CD4-positive, alpha-beta T cell treated with Interleukin-2 at 100 ng/mL for 4 hours (primary cell): ENCODE measurements at places on chromosomes 13 and 19.

GRCh38 chr19:2214251-2214650, 21.9 kb downstream of the PLEKHJ1 start:
- no peak for DNase-seq

GRCh38 chr13:77409412-77409811, 82.5 kb upstream of the MYCBP2 start:
- no peak for DNase-seq

DNA sequence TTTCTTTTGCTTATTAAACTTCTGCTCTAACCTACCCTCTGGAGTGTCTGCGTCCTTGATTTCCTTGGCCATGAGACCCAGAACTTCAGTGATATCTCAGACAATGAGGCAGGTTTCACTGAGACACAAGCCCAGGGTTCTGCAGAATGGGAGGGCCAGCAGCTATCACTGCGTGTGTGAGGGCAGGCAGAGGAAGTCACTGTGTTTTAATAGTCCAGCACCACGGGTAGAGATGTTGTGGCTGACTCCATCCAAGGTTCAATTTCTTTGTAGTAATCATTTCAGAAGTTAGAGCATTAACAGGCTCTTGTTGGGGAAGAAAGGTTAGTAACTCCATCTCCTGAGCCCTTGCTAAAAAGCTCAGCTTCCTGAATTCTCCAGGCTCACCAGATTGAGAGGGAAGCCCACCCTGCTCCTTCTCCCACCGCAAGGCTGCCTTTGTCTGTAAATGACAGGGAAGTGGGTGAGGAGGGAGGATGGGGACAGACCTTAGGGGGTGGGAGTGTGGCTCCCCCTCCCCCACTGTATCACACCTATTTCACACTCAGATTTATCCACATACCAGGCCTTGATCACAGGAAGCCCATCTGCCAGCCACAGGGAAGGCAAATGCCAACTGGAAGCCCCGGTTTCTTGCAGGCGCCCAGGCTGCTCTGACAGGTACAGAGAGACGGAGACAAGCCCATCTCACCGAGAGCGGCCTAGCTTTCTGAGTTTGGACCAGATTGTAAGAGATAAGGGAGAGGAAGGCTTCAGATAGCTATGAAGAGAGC, 2.1 kb downstream of the C19orf12 start:
- no peak for DNase-seq

DNA sequence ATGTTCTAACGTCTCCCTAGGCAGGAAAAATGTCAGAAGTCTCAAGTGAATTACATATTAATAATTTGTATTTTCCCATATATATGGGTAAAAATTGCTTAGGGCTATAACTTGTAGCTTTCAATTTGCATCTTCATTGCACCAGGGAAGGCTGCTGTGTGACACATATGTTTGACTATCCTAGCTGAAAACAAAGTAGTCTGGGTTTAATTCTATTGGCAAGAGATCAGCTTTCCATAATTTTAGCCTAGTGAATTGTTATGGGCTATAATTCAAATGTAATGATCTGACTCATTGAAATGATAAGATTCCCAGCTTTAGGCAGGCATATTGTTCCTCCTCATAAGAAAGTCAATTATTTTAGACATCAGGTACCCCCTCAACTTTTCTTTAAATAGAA, 553.1 kb downstream of the DCT start:
- DNase-seq: no peak

DNA sequence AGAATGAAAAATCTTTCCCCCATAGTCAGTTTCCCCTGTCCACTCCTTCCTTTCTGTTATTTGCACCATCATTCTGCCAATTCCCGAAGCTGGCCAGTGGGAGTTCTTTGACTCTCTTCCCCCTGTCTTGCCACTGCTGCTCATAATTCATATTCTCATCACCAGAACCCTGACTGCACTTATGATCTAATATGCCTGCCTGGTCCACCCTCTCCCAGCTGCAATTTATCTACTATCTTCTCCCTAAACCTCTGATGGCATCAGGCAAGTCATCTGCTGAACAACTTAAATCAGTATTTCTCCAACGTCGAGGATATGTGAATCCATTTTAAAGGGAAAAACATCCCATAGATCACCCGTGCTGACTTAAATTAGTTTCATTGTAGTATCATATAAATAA, 458.0 kb upstream of the GPC6 start:
- no peak for DNase-seq

DNA sequence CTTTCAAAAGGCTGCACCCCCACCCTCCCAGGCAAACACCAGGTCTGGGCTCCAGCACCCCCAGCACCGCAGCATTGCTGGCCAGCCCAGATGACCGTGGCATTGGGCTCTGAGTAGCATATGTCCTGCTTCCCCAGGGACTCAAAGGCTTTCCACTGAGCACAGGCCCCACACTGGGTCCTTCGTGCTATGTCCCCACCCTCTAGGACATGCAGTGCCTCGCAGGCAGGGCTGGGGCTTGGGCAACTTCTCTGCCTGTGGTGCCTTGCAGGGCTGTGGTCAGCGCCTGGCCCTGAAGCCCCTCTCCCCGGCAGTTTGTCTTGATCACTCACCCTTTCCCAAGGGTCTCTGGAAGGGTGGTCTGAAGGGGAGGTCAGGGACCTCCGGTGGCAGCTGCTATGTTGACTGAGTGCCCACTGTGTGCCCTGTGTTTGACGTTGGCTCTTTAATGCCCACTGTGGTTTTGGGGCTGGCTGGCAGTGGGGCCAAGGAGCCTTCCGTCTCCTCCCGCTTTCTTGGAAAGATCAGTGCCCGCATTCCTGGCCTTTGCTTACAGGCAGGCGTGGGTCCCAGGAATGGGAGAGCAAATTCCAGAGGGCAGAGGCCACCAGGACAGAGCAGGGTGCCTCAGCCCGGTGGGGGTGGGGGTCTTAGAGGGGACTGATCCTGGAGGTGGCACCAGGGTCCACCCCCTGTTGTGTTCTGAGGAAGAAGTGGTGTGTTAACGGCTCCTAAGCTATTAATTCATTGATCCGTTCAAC, 20.3 kb upstream of the CRTC1 start:
- DNase-seq: no peak

DNA sequence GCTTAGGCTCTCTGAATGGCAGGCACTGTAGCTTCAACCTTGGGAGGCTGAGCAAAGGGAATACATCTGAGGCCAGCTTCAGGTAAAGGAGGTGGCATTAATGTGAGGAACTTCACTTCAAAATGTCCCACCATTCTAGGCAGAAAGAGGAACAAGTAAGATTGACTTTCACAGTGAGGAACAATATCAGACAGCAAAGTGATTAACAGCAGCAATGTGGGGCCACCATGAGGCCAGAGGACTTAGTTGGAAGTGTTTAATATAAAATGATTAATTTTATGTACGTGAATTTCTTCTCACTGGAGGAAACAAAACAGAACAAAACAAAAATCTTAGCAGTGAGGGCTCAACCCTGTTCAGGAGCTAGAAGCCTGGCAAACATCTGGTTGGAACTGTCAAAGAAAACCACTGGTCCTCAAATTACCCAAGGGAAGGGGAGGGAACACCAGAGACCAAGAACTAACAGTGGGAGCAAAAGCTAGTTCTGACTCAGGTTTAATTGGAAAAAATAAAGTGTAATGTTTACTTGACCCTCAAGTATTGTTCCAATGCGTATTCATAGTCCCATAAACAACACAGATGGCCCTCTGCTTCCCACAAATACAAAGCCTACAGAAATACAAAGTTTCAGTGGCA, 43.9 kb upstream of the FRY start:
- no peak for DNase-seq

DNA sequence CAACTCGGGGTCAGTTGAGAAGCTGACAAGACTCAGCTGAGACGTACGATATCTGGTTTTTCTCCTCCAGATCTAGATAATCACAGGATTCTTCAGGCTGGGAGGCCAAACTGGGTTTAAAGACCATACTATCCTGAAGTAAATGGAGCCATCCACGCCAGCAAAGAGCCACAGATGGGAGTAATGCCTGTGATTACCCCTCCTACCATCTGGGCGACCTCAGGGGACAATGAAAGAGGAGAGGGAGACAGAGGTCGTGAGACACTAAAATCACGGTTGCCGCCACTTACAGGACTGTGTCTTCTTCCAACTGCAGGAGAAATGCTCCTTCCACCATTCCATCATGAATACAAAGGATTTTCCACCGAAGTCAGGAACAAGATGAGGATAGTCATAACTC, 3.1 kb upstream of the NLRP13 start:
- no peak for DNase-seq

- no peak for DNase-seq
These were observed 129.7 kb downstream of the EFNB2 start for GRCh38 chr13:106405731-106406130.

- no peak for DNase-seq
These were observed 17.9 kb upstream of the GAS6 start for GRCh38 chr13:113881614-113882266.

DNA sequence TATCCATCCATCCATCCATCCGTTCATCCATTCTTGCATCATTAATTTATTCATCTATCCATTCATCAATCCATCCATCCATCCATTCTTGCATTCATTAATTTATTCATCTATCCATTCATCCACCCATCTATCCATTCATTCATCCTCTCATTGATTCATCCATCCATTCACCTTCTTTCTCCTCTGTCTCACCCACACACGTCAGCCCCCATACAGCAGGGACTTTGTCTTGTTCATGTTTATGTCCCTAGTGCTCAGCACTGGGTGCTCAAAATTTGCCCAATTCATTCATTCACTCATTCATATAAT, 683 bp upstream of the AP1M2 start:
- DNase-seq: no peak

- no peak for DNase-seq
These were observed 173.9 kb upstream of the SERP2 start for GRCh38 chr13:44199627-44200207.

DNA sequence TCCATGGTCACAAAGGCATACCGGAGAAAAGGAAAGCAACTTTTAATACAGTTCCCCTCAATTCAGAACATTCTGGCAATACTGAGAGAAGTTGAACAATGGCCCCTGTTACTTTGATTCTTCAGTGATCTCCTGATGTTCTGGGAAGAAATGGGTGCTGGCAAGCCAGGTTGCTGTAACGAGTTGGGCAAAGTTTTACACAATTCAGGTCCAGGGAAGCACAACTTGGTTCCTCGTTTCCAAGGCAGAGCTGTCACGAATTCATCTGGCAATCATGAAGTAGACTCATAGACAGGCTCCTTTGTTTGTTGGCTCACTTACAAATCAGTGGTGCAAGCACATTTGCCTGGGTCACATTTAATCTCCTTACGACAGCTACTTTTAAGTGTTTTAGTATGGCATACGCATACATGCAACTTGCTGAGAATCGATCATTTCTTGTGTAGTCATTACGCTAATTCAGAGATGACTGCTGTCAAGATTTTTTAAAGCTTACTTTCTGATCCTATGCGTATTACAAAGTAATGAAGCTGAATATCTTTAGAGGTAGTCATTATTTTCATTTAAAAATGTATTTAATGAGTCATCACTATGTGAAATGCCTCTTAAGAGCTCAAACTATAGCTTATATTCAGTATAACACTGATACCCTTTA, 174.7 kb downstream of the GPC5 start:
- DNase-seq: no peak

DNA sequence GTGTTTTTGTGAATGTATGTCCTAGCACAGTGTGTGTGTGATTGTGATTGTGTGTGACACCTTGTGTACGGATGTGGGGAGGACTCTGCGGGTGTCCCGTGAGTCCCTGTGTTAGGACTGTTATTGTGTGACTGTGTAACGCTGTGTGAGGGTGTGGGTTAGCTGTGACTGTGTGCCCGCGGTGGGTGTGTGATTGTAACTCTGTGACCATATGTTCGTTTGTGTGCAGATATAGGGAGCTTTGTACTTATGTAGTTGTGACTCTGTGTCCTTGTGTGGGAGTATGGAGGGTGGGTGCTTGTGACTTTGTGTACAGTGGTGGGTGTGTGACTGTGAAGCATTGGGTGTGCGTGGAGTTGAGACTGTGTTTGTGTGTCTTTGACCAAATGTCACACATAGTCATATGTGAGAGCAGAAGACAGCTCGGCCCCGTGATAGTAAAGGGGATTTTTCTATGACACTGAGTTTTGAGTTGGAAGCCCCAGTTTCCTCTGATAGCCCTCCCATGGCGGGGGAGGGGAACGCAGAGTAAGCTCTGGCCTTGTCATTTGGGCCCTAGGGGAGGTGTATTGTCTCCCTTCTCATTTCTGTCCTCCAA, 949 bp upstream of the ZNF260 start:
- DNase-seq: peak; percentile 7

DNA sequence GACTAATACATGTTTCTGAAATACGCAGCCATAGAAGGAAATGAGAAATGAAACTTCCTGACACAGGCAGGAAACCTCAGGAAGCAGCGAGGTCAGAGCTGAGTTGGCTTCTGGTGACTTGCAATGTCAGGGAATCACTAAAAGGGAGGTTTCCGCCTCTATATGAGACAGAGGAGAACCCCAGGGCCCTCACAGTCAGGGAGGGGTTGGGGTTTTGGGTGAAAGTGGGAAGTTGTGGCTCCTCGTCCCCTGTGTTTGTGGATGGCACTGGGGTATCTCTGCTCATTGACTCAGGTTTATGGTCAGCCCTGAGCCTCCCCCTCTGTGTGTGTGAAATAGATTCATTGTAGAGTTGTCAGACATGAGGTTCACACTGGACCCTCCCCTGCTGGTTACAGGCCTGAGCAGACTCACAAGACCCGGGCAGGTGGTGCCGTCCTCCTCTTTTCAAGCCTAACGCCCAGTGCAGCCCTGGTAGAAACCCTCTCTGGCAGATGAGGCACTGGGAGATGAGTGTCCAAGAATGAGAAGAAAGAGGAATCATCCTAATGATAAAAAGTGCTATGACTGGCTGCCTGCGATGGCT, 5.5 kb upstream of the LILRA6 start:
- DNase-seq: peak; percentile 32

GRCh38 chr13:51704399-51705313, 99.3 kb downstream of the DHRS12 start:
- no peak for DNase-seq

GRCh38 chr19:17676295-17676694, 11.9 kb downstream of the UNC13A start:
- no peak for DNase-seq

GRCh38 chr13:107580741-107581412, 634.5 kb downstream of the LIG4 start:
- DNase-seq: no peak

DNA sequence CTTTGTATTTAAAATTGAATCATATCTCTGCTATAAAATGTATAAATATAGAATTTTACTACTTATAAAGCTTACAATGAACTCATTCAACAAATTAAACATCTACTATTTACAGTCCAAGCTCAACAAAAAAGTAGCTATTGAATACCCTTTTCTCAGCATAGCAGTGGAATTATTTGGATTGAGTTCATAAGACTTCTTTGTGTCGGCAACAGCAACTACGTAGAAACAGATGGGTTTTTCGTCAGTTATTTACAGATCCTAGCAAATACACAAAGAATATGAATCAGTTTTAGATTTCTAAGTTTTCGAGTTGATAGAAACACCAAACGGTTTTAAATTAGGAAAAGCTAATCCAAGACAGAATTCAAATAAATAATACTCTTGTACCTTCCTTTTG, 10.4 kb upstream of the NEK3 start:
- no peak for DNase-seq
